ENCODE measurements at places on chromosomes 16 and 17. TPM values are rescaled to one million over a fixed set of nuclear protein-coding genes. Genes with fewer than 3 reads are reported as not detected.

DNA sequence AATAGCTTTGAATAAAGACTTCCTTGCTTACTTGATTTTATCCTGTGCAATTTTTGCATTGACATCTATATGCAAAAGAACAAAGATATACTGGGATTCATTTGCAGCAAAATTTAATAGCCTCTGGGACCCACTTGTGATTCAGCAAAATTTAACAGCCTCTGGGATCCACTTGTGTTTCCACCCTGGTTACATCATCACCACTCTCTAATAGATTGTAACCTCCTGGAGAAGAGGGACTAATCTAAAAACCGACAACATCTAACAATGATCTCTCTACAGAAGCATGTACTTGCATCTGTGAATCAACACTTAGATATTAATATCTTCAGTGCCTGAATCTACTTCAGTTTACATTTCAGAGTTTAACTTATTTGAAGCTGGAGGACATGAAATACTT lies 202.0 kb upstream of the CPHXL start:
- DNase-seq = peak; percentile 50

- no peak for DNase-seq
These were observed 107.0 kb upstream of the RPL38 start for GRCh38 chr17:74096456-74096855.

GRCh38 chr17:59892251-59892923 lies 356 bp downstream of the TUBD1 start:
- peak; percentile 100 for DNase-seq

- no peak for DNase-seq
These were observed 13.8 kb upstream of the CD79B start for GRCh38 chr17:63945784-63946439.

Gene NMRAL1
- 42.0 TPM for polyA plus RNA-seq

Gene PLEKHM1
- polyA plus RNA-seq = 21.6 TPM
